NB4 (cell line): ENCODE measurements at places on chromosomes 4 and X.

DNA sequence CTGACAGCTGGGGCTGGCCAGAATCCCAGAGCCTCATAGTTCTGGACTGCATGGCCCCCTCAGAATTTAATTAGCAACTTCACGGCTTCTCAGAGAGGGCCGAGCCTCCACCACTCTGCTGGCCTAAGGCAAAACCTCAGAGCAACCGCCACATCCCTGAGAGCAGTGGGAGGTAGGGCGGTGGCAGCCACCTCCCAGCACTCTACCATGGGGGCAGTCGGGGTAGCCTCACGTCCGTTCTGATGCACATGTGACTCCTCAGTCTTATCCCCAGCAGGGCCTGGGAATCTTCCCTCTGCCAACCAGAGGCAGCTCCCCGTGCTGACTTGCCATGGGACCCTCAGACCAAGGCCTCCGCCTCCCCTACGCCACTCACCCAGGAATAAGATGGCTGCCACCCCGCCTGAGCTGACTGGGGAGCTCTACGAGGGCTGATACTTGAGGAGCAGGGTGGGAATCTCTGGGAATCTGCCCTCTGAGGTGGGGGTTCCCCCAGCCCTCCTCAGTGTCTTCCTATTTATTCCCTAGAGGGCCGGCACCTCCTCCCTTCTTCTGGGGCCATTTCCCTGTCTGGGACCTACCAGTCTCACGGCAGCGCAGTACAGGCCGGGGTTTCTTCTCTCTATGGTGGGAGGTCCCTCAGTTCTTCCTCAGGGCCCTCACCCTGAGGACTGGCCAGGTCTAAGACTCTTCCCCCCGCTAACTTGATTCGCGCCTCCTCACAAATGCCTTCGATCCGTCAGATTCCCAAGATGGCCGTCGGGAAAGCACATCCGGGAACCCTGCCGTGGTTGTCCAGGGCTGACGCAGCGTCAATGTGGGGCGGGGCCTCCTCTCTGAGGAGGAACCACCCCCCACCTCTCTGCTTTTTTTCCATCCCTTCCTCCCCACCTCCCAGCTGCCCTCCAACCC lies at the start of gene MAGEC2:
Gene MAGEC2, minus strand, starts transcription at position 769 of the 912 bp plus-strand sequence. CDS start 1,303 bp downstream, outside the sequence.
- no peak for DNase-seq

DNA sequence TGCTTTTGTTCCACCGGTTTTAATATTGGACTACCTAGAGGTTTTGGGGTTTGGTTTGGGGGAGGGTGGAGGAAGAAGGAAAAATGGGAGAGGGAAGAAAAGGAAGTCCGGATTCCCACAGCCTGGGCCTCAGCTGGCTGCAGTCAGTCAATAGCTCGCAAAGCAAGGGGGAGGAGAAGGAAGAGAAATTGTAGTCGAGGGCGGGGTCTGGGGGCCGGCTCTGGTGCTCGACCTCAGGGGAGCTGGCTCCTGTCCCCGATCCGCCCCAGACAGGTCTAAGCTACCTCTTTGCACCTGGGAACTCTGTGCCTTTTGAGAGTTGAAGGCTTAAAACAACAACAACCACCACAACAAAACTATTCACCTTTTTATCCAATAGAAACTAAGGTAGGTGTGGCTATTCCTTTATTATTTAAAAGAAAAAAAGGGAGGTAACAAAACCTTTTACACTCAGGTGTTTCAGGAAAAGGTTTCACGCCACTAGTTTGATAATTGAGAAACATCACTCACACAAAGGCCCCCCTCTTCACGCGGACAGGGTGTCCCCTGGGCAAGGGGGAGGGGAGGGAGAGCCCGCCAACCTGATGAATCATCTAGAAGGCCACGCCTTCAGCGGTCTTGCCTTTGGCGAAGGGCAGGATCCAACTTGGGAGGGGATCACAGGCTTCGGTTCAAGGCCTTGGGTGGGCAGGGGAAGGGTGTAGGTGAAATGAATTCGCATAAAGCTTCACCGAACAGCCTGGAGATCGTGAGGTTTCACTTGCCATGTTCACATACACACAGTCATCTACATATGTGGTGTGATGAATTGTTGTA lies 1.6 kb upstream of the LNX1 start:
- peak; percentile 25 for DNase-seq

DNA sequence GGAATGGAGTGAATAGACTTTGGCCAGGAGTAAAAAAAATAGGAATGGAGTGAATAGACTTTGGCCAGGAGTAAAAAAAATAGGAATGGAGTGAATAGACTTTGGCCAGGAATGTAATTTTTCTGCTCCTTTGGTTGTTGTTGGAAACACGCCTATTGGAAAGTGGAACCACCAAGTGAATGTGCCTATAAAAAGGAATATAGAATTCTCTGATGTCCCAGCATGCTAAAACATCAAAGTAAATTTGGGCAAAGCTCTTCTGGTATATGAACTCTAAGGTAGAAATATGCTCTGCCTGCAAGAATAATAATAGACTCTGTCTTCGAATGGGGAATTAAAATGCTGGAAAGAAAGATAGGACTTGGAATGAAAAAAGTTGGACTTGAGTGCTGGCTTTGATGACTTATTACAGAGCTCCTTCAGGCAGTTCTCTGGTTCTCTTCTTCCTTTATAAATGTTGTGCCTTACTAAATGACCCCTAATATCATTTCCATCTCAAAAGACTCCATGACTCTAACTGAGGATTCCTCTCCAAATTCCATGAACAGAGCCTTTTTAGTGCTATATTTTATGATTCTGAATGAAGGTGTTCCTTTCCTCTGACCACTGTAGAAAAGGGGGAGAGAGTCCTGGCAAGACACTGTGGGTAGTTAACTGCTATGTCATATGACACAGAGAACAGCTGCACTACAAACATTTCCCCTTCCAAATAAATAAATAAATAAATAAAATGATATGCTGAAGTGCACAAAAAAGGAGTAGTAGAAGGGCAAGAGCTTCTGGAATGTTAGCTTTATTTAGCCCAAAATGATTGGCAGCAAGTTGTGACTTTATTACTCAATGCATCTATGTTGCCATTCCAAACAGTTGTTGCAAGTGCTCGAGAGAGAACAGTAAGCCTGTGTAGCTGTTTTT lies 13.5 kb upstream of the GBA3 start:
- no peak for DNase-seq

DNA sequence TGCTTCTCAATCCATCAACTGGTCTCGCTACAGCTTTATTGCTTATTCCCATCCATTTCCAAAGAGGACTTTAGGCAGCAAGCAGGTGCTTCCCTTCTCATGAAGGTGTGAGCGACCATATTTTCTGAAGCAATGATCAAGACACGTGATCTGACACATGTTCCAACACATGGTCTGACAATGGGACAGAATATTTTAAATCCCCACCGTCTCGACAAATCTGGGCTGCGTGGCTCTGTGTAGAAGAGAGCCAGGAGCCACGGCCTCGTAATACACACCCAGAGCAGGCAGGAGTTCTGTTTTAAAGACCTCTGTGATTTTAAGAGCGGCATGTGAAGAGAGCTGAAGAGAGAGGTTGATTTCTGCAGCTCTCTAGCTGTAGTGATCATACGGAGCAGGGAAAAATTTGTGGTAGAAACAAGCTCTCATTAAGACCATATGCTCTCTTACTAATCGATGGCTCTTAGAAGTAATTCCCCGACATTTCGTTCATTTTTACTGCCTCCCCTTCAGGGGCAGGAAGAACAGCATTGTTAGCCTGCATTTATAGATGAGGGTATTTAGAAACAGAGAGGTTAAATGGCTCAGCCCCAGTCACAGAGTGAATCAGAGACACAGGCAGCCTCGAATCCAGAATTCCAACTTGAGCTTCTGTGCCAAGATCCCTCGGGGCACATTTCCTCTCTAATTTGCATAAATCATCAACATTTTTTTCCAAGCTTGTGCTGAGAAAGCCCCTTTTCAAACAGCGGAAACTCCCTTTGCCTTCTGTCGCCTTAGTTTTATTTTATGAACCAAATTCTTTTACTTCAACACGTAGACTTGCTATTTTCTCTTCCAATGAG lies 91.0 kb upstream of the BCOR start:
- DNase-seq = no peak

GRCh38 chr4:177483271-177483670 lies 41.0 kb upstream of the AGA start:
- no peak for DNase-seq
